ENCODE measurements at places on chromosomes 2 and 18.

DNA sequence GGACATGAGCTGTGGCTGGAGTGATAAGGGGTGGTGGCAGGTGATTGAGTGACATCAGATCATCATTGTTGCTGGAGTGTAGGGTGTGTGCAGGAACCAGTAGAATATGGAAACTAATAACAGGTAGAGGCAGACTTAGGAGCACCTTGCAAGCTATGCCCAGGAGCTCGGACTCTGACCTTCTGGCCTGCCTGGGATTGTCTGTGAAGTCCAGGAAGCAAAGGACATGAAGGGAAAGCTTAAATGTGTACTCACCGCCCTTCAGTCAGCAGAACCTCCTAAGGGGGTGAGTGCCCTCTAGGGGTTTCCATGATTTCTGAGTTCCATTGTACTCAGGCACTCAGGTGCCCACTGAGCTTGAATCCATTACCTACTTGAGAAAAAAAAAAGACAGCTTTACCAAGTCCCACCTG is 104.2 kb downstream of the CRIM1 start:
- DNase-seq: no peak

- DNase-seq: no peak
Observed at GRCh38 chr2:176814274-176814673, 398.3 kb upstream of the HNRNPA3 start.

DNA sequence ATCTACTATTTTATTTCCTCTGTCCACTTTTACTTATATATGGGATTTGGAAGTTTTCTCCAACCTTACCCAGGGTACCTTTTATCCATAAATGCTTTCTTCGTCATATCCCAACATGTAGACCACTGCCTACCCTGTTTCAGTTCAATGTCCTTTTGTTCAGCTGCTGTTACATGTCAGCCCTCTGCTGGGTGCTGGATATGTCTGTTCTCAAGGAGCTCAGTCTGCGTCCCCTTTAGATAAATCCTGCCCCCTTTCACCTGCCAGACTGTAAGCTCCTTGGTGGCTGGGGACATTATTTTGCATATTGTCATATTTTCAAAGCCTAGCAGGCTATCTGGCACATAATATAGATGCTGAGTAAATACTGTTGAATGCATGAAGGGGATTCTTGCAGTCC is 53.2 kb downstream of the NEMP2 start:
- no peak for DNase-seq

DNA sequence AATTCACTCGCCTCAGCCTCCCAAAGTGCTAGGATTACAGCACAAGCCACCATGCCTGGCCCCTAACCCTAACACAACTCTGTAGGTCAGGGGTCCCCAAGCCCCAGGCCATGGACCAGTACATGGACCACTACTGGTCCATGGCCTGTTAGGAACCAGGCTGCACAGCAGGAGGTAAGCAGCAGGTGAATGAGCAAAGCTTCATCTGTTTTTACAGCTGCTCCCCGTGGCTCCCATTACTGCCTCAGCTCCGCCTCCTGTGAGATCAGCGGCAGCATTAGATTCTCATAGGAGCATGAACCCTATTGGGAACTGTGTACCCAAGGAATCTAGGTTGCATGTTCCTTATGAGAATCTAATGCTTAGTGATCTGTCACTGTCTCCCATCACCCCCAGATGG is 201.7 kb downstream of the NRP2 start:
- no peak for DNase-seq

- no peak for DNase-seq
Observed at GRCh38 chr2:65204461-65205210, 23.0 kb upstream of the ACTR2 start.

- no peak for DNase-seq
Observed at GRCh38 chr18:46416706-46417638, 240.0 kb downstream of the LOXHD1 start.

- no peak for DNase-seq
Observed at GRCh38 chr2:64678771-64679590, 25.3 kb upstream of the SERTAD2 start.

DNA sequence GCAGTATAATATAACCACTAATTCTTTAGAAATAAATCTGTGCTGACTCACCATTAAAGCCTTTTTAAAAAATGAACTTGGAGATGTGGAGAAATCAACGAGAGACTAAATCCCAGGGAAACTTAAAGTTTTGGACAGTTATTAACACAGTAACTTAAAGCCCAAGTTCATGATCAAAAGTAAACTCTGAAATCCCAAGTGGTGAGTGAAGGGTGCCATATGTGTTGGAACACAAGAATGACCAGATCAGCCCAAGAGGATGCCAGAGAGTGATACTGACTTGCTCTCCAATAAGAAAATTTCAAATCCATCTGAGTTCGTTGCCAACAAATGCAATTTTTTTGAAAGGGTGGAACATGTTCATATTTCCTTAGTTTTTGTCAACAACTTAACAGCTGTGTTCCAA is 838.1 kb upstream of the ACVR2A start:
- DNase-seq: no peak

DNA sequence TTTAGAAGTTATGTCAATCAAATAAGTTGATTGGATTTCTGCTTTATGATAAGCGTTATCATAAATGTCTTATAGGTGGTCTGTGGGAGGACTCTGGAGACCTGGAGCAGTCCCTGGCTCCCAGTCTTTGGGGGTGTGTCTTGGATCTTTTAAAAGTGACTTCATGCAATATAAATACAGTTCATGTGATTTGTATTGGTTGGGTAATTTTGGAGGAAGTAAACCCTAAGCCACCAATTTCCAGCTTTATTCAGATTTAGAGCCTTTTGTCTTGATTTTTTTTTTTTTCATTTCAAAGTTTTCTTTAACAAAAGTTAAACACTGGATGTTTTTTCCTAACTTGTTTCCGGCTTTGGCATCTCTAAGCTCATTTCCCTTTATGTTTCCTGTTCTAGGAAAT is 68.8 kb downstream of the MAP4K4 start:
- DNase-seq: no peak

DNA sequence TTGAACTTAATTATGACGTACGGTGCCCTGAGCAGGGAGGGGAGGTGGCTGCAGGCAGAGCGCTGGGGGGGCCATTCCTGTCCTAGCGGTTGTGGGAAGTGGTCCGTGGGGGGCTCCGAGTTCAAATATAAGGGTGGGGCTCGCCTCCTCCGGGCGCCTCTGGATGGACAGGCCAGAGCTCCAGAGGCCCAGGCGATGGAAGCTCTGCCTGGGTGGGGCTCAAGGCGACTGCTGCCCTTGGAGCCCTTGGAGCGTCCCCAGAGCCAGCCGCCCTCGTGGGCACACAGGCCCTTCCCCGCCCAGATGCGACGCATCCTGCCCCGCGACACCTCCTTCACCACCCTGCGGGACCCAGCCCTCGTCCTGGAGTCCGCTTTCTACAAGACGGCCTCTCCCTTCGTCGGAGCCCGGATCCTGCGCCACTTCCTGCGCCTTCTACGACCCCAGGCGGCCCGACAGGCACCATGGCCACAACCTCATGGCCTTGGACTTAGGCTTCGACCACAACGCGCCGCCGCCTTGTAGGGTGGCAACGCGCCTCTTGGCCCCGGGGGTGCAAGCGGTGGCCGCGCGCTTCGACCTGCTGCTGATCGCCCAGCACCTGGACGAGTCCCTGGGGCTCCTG is 10.5 kb downstream of the AQP12B start:
- DNase-seq: peak; percentile 48

GRCh38 chr2:28270456-28271152 is 122.1 kb upstream of the FOSL2 start:
- DNase-seq: no peak

DNA sequence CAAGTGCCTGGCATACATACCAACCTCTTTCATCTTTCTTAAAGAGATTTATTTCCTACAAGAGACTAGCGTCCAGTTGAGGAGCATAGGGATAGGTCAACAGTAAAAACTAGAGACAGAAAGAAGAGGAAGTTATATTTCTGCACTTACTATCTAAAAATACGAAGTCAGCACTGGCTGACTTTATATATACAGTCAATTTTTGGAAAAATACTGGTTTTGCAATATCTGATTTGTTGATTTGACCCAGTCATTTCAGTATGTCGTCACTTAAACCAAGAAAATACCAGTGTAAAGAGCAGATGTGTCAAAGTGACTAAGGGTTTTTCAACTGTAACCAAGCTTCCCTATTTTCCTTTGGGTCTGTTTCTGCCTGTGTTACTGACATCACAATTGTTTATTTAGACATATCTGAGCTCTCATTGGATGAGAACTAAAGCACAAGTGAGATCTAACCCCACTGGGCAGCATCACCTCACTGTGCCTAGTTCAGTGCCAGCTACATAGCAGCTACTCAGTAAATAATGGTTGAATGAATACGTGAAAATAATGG is 23.0 kb downstream of the CYTIP start:
- DNase-seq: no peak

GRCh38 chr2:235054919-235055318 is 103.1 kb downstream of the SH3BP4 start:
- DNase-seq: no peak

GRCh38 chr2:124053796-124054195 is 28.7 kb downstream of the CNTNAP5 start:
- DNase-seq: no peak

DNA sequence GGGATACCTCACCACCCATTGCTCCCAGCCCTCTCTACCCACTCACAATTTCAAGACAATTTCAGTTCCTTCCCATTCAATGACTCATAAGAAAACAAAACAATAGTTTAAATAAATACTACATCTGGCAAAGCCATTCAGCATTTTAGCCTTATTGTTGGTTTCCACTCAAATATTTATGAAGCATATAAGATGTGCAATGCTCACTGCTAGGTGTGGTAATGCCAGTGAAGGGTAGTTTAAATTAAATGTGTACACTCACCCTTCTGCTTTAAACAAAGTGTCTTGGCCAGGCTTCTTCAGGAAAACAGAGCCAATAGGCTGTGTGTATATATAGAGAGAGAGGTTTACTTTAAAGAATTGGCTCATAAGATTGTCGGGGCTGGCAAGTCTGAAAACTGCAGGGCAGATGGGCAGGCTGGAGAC is 37.0 kb downstream of the INO80C start:
- DNase-seq: no peak

- DNase-seq: no peak
Observed at GRCh38 chr2:196277002-196277401, 105.6 kb upstream of the STK17B start.

DNA sequence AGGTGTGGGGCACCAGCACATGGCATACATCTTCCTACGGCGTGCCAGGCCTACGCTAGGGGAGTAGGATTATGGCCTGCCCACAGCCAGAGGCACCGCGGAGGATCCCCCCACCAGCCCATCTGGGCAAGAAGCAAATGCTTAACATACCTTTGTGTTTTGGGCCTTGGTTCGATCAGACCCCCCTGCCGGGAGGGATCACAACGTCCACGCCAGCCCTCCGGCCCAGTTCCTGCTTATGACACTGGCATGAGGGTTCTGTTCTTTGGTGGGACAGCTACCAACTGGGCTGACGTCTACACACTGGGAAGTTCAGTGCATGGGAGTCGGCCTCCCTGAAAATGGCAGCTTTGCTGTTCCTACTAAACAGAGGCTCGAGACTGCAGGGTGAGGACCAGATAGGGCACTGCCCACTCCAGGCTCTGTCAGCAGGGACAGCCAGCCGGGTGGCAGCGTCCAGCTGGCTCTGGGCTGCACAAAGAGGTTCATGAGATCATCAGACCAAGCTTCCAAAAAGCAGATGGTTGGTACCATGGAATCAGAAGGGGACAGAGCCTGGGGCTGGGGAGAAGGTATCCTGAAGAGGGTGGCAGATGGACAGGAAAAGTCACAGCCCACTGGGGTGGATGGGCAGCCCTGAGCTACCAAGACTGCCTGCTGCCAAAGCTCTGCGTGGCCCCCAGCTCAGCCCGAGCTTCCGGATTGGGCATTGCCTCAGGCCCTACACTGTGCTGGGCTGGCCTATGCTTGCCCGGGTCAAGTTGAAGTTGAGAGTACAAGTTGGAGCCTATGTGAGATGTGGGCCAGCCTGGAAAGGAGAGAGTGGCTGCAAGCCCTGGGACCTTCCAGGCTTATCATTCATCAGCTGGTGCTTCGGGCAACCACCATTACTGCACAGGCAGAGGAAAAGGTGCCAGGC is 61.7 kb upstream of the TEX51 start:
- DNase-seq: no peak

GRCh38 chr18:26708806-26709716 is 156.4 kb downstream of the AQP4 start:
- no peak for DNase-seq

DNA sequence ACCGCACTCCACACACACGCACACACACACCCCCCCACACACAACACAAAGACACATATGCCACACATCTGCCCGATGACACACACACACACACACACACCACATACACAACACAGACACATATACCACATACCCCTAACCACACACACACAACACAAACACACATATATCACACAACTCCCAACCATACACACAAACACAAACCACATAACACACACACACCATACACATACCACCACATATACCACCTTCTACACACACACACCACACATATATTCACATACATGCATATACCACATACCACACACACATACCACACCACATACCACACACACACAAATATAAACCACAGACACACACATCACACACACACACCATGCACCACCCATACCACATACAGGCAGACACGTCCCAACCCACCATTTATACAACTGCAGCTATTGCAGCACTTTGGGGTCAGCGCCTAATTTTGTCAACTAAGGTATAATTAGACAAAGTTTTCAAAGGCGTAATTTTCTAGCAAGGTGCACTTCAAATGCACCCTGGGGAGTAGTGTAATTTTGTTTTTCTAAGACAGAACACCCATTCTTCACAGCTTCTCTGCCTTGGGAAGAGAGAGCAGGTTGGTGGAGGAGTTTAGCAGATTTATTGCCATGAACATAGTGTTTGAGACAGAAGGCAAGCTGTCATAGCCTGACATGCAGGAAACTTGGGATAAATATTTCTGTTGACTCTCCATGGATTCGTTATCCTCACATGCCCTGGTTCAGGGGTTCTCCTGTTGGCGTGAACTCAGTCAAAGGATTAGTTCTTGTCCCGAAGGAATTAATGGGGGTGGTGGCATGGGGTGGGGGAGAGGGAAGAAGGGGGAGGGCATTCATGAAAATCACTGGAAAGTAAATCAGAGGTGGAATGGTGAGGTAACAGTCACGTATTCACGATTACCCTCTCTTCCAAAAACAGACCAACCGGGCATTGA is 416.1 kb downstream of the LPIN1 start:
- DNase-seq: no peak

- DNase-seq: no peak
Observed at GRCh38 chr2:222074674-222075073, 224.1 kb downstream of the PAX3 start.

Measured in activated CD8-positive, alpha-beta memory T cell treated with anti-CD3 and anti-CD28 coated beads for 24 hours (primary cell).